Lower leg skin (tissue), 4 donors: ENCODE measurements at places on chromosomes 7 and 10. TPM values are rescaled to one million over a fixed set of nuclear protein-coding genes. Genes with fewer than 3 reads are reported as not detected.

The ADAM12 gene
- total RNA-seq: 0.26 TPM

The PTPRN2 gene
- 1.0 TPM for total RNA-seq

The HABP2 gene
- not detected for total RNA-seq

The EPHB4 gene
- 72.2 TPM for total RNA-seq

The IFIT1B gene
- total RNA-seq: not detected

The PLOD3 gene
- total RNA-seq: 17.4 TPM

The AMPH gene
- 2.3 TPM for total RNA-seq

The SLC26A5 gene
- 0.88 TPM for total RNA-seq

The FBXO24 gene
- total RNA-seq: 0.15 TPM

The SYNPO2L gene
- total RNA-seq: not detected

DNA sequence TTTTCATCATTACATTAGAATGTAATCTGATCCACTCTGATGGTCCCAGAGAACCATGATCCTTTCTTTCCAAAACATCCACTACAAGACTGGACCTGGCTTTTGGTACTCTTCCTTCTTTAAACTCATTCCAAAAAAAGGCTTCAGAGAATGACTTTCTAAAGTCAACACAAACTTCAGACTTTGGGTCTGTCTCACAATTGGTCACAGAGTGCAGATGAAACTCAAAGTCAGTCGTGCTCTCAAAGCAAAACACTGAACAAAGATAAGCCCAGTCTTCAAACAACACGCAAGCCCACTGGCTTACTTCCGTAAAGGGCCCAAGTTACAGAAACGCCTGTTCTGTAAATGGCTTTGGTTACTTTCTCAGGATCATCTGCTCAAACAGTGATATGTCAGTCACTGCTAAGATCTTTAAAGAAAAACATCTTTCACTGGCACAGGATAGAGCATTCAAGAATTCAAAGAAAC is 250.9 kb upstream of the MKLN1 start:
- no peak for DNase-seq

- no peak for DNase-seq
These were observed 601.1 kb downstream of the SORCS1 start for GRCh38 chr10:106563384-106563783.

- DNase-seq: no peak
These were observed 44.4 kb downstream of the EXOC6 start for GRCh38 chr10:92892691-92893054.

GRCh38 chr7:25395976-25396375 is 167.7 kb upstream of the NPVF start:
- DNase-seq: no peak

DNA sequence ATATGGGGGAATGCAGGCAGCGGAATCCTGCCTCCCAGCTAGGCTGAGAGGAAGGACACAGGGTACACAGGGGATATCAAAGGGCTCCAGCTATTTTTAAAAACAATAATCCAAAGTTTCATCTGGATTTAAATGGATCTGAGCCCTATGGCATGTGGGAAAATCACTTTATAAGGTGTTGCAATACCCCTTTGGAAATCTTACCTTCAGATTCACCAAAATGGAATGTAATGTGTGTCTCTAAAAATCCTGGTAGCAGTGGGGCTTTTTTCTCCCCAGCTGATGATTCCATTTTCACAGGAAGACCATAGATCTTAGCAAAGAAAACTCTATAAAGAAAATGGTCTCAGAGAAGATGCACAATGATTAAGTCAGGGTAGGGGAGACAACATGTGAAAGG is 722.2 kb downstream of the PARD3 start:
- no peak for DNase-seq

DNA sequence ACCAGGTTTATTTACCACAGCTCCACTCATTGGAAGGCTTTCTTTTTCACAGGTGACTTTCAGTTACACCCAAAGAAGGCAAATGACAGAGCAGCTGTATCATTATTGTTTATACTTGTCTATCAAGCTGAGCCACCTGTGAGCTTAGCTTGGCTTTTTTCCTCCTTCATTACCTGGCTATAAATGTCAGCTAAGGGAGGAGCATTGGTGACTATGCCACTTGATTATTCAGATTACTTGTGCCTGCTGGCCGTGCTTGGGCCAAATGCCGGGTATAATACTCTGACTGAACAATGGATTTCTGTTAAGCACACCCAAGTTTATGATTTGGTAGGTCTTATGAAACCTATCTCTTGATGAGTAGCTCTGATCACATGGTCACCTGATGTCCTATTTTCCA is 9.9 kb upstream of the GNAT3 start:
- DNase-seq: no peak

GRCh38 chr7:70416986-70417655 is 714.8 kb upstream of the GALNT17 start:
- no peak for DNase-seq

- DNase-seq: no peak
These were observed 8.9 kb downstream of the LRRTM3 start for GRCh38 chr10:66934711-66935110.

DNA sequence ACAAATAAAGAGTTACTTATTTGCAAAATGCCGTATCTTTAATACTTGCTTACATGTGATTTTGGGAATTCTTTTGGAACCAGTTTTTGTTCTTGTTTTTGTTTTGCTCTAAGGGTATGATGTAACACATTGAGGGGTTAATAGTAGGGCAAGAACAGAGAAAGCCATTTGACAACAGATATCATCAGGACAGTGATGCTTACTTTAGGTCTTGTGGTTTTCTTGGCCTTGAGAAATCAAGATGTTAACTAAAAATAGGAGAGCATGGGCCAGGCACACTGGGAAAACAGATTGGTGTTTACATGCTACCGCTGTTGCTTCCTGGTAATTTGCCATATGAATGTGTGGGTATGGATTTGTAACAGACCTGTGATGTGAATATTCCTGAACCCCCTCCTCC is 3.7 kb downstream of the SAMD8 start:
- no peak for DNase-seq

DNA sequence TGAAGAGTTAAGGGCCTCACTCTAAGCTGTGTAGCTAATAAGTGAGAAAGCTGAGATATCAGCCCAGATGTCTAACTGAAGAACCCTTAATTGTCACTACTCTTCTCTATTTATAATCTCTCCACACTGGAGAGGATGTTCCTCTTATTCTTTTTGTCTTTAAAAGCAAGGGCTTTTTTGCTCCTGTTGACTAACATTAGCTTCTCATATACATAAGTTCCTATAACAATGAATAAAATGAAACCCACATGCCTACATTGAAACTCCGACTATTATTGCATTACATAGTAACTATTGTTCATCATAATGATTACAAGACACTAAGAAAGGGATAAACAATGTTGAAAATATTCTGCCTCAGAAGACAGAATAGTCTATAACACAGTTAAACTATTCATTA is 67.1 kb downstream of the GNAT3 start:
- DNase-seq: no peak

- no peak for DNase-seq
These were observed 561.1 kb downstream of the TCERG1L start for GRCh38 chr10:130750441-130750840.

GRCh38 chr7:146146831-146147486 is 30.4 kb downstream of the CNTNAP2 start:
- DNase-seq: no peak

- DNase-seq: no peak
These were observed 159.8 kb downstream of the CHN2 start for GRCh38 chr7:29354340-29354739.

GRCh38 chr10:24911029-24911428 is 41.4 kb downstream of the PRTFDC1 start:
- DNase-seq: no peak

GRCh38 chr7:140541513-140542227 is 62.4 kb upstream of the MKRN1 start:
- DNase-seq: no peak

- DNase-seq: no peak
These were observed 26.8 kb downstream of the PILRA start for GRCh38 chr7:100400041-100400440.

DNA sequence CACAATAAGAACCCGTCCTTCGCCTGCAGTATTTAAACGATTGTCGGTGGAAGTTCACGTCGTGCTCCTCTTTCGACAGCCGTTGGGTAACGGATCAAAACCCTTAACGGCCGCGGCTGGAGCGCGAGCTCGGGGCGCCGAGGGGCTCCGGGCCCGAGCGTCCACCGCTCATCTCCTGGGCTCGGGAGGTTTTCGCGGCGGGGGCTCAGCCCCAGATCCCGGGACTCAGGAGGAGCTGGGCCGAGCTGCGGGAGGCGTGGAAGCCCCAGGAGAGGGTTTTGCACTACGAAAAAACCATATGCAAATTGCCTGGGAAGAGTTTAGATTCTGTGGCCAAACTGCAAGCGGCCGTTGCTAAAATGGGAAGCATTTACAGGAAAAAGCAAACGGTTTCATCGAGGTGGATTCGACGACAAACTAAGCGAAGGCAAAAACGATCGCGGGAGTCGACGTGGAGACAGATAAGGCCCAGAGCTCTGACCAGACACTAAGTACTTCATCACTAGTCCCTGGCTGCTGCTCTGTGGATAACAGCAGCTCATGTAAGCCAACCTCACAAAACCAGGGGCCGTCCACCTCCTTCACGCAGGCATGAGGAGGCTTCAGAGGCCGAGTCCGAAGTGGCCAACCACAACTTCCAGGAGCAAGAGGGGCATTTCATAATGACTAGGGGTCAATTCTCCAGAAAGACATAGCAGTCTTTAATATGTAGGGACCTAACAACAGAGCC is 129.7 kb downstream of the MARCHF5 start:
- no peak for DNase-seq

DNA sequence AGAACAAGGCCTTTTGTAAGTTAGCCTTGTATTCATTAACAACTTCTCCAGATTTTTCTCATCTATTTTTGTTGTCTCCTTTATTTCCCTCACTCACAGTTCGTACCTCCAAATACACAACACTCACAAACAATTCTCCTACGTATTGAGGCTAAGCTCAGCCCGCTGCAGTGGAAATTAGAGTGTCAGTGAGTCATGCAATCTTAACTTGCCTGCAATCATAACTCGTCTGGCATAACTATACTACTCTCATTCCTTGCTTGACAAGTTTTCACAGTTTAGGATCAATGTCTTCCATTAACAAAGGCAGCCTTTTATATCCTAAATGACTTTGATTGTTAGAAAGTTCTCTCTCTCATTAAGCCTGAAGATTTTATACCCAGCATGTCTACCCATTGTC is 23.8 kb downstream of the TMEM196 start:
- DNase-seq: no peak

- DNase-seq: no peak
These were observed 132.8 kb downstream of the DYNC1I1 start for GRCh38 chr7:95905167-95905566.
